ENCODE measurements at places on chromosomes 12 and 14.
A peak's percentile ranks its signal among the peaks of the same experiment; 100 is the strongest.

DNA sequence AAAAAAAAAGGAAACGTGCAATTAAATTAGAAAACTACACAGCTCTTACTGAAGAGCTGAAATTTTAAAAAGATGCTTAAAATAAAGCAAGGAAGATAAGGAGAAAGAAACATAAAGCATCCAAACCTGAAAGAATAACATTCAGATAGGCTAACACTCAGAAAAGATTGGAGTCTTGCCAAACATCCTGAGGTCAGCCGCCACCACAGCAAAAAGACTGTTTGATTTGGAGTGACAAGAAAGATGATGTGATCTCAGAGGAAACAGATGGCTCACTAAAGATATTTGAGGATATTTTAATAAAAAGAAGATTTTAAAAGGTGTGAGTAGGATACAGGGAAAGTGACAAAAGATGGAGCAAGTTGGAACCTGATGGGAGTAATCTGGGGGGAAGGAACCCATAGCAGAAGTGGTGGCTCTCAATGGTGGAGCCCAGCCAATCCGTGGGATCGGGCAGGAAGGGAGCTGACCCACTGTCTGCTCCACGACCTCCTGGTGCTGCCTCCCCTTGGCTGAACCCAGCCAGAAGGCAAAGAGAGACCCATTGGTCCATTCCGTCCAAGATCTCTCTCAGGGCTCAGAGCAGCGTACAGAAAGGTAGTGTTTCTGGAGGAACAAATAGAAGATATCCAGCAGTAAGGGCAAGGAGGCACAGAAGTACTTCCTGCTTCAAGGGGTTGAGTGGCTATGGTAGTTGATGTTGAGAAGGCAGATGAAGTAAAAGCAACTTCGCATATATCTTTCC is 469.6 kb downstream of the RGS6 start:
- DNase-seq: no peak

DNA sequence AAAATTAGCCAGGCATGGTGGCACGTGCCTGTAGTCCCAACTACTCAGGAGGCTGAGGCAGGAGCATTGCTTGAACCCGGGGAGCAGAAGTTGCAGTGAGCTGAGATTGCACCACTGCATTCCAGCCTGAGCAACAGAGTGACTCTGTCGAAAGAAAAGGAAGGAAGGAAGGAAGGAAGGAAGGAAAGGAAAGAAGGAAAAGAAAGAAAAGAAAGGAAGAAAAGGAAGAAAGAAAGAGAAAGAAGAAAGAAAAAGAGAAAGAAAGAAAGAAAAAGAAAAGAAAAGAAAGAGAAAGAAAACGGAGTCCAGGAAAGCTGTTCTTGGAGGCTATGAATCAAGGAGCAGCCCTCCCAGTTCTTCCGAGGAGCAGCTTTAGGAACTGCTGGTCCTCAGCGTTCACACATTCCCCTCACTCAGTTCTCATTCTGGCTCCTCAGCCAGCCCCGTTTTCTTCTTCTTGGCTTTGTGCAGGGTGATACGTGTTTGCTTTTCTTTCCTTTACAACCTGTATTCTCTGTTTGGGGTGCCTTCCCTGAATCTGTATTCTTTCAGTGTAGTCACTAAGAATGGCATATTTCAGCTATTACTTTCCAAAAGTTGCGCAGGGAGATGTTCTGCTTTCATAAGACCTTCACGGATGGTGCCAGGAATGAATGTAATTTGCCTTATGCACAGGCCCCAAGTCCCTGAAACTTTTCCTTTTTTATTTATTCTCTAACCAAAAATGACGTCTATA is 12.2 kb downstream of the FBXL14 start:
- no peak for DNase-seq

- no peak for DNase-seq
These were observed 37.5 kb downstream of the GALC start for GRCh38 chr14:87955501-87955900.

DNA sequence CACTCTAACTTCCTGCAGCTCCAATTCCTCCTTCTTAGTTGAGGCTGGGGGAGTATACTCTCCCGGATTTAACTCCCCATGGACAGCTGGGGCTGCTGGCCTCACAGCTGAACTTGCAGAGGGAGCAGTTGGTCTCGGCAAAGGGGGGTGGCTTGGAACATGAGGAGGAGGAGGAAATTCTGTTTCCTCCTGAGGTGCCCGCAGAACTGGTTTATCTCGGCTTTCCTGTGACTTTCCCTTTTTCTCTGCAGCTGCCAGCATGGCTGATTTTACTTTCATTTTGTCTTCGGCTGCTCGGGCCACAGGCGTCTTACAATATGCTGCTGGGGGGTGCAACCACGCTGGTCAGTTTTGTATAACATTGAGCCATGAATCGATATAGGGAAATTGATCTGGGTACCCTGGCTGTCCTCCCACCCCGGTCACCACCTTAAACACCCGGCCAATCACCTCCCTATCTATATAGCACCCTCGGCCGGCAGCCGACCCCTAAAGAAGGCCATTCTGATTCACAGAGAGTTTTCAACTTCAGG is 1317.6 kb downstream of the TMEM121 start:
- peak; percentile 50 for DNase-seq

DNA sequence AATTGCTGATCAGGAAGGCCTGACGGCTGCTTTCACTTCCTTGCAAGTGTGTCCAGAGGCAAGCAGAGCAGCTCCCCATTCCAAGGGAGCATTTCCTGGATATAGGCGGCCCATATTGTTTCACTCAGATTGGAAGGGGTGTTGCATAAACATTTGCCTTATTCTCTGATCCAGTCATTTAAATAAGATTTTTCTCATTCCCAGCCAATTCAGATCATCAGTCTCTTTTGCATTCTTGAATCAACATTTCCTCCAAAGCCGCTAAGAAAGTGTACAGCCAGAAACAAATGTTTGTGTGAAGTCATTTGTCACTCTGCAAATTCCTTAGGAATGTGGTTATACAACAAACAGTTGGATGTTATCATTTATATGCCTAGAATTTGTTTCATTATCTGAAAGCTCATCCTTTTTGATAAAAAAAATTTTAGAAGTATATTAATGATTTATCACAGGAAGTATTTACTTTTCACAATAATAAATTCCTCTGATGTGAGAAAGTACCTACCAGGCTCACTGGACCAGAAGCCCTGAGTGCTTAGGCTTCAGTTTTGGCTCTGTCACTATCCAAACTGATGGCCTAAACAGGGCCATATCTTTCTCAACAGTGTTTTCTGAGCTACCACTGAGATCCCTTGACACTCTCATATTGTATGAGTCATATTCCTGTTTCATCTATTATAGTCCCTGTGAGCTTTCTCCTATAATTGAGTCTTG is 379.6 kb downstream of the CCDC91 start:
- DNase-seq: no peak

DNA sequence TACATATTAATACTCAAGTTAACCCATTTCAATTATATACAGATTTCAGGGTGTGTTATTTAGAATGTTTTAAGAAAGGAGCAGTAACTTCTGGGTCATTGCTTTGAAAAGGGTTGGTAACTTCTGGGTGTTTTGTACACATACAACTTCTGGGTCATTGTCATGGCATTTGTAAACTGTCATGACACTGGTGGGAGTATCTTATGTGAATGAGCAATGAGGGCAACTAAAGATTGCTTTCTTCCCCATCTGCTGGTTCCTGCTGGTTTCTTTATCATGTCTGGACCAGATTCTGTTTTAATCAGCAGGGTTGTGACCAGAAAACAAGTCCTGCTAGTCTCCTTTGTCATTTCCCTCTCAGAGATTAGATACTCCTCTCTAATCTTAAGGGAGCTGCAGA is 713.3 kb downstream of the LRFN5 start:
- no peak for DNase-seq

DNA sequence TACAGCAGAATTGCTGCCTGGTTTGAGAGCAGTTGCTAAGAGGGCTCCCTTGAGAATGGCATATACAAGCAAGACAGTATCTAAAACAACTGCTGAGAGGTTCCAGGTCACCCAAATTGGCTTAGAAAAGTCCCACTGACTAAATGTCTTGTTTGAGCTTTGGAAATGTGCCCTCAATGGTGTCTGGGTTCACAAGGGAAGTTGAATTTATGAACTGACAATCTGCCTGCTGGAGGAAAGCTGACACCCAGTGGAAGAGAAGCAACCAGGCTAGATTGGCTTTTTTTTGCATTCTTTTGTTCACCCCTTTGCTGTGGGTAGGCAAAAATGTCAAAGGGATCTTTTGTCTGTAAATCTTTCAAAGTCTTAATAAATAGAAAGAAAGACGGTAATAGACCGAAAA is 44.6 kb upstream of the NPFF start:
- DNase-seq: no peak

- no peak for DNase-seq
These were observed 166.7 kb upstream of the HIF1A start for GRCh38 chr14:61528591-61529021.

DNA sequence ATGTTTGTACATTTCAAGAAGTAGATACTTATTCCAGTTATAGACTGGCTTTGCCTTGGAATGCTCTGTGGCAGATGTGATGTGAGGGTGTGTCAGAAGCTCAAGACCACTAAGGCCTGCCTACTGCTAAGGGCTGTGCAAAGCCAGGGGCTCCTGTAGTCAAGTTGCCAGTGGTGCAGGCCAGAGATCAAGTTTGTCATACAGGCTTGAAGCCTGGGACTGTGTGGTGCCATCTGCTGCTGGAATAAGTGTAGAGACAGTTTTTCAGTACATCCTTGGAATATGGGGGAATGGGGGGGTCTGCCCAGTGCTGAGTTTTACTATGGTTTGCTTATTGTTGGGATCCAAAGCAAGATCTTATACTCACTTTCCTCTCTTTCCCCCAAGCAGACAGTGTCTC is 649.9 kb upstream of the FOXG1 start:
- DNase-seq: no peak

- no peak for DNase-seq
These were observed 323.3 kb upstream of the RTL1 start for GRCh38 chr14:101226603-101227425.

DNA sequence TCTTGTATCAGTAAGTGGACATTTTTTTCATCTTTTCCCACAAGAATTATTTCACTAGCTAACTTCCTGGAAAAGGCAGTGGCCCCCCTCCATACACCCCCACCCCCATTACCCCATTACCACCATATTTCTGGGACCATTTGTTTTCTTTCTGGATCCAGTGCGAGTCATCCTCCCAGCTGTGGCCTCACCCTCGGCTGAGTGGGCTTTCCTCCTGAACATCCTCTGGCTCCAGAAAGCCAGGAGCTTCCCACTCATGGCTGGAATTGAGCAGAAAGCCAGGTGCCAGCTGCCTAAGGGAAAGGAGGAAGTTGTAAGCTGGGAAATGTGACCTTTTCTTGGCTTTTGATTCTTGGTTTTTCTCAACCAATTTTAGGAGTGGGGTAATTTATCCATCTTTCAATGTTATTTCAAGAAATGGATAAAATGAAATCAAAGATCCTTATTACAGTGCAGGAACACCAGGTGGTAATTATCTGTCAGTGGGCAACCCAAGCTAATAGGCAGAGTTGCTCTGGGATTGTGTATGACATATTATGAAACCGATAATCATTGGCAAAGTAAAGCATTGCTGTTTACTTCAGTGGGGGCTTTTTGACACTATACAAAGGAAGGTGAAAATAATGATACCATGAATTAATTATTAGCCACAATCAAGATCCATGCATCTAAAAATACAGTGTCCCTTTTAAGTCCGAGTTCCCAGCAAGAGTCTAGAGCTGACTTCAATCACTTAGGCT is 124.6 kb downstream of the KICS2 start:
- DNase-seq: no peak

GRCh38 chr12:54134850-54135249 is 53.9 kb downstream of the SMUG1 start:
- no peak for DNase-seq

GRCh38 chr12:102388469-102388868 is 91.9 kb downstream of the IGF1 start:
- no peak for DNase-seq

- DNase-seq: no peak
These were observed 293.6 kb downstream of the NELL2 start for GRCh38 chr12:44582521-44582920.

GRCh38 chr12:31363416-31363809 is 37.5 kb upstream of the SINHCAF start:
- no peak for DNase-seq

DNA sequence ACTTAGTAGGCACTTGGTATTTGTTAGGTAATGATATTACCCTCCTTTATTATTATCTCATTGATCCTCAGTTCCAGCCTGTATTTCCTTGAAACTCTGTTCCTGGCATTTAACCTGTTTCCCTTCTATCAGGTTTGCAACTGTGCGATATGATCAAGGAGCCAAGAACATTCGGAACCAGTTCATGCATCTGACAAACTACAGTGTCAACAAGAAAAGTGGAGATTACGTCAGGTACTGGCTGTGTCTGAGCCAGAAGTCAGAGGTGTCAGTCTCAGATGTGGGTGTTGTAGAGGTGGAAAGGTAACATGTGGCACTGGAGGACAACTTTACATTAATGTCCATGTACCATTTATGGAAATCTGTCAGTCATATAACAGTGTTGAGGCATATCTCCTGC is 56.7 kb downstream of the TTLL5 start:
- no peak for DNase-seq

GRCh38 chr12:99390707-99391106 is 256.8 kb upstream of the GARIN6 start:
- DNase-seq: no peak

DNA sequence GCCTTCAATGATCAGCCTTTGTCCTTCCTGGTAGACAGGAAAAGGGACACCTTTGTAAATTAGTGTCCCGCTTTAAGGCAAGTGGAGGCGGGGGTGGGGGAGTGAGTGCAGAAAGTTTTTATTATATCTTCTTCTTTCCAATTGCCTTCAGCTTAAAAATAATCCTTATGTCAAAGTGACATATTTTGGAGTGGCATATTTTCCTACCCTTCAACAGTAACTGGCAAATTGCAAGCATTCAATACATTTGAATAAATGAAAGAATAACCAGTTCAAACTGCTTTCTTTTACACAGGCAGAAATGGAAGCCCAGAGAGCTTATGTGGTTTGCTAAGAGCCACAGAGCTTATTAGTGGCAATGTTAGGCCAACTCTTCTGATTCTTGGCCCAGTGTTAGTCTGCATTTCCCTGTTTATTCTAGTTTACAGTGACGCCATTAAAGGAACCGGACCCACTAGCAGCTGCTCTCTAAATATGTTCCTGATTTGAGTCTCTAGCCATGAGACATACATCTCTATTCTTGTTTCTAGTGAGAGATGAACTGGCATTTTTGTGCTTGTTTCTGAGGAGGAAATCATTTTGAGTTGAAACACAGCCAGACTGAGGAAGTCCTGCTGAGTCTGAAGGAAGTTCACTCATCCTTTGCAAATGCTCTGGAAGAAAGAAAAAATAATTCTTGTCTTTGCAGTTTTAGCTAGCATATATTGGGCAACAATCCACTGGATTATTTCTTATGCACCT is 468.7 kb downstream of the NOVA1 start:
- DNase-seq: no peak
